IgD-negative memory B cell (primary cell): ENCODE measurements at places on chromosomes 16 and 17. TPM values are rescaled to one million over a fixed set of nuclear protein-coding genes. Genes with fewer than 3 reads are reported as not detected.

FAM83G gene
- polyA plus RNA-seq = 6.8 TPM

TP53TG3 gene
- polyA plus RNA-seq = not detected

DERL2 gene
- 66.7 TPM for polyA plus RNA-seq

TEKT3 gene
- not detected for polyA plus RNA-seq

SPIRE2 gene
- polyA plus RNA-seq = 0.19 TPM

MRM3 gene
- polyA plus RNA-seq = 32.2 TPM

RAD51D gene
- polyA plus RNA-seq = 14.3 TPM

KRT15 gene
- polyA plus RNA-seq = not detected

HID1 gene
- polyA plus RNA-seq = 1.2 TPM

TP53TG3C gene
- polyA plus RNA-seq = not detected

CHTF18 gene
- 4.9 TPM for polyA plus RNA-seq

RCVRN gene
- not detected for polyA plus RNA-seq

SLC52A1 gene
- polyA plus RNA-seq = not detected

RBFOX1 gene
- not detected for polyA plus RNA-seq

TNP2 gene
- polyA plus RNA-seq = not detected

CHD9NB gene
- not detected for polyA plus RNA-seq

RAMP2 gene
- not detected for polyA plus RNA-seq
